ENCODE measurements at places on chromosomes 1 and 21.
A peak's percentile ranks its signal among the peaks of the same experiment; 100 is the strongest.

DNA sequence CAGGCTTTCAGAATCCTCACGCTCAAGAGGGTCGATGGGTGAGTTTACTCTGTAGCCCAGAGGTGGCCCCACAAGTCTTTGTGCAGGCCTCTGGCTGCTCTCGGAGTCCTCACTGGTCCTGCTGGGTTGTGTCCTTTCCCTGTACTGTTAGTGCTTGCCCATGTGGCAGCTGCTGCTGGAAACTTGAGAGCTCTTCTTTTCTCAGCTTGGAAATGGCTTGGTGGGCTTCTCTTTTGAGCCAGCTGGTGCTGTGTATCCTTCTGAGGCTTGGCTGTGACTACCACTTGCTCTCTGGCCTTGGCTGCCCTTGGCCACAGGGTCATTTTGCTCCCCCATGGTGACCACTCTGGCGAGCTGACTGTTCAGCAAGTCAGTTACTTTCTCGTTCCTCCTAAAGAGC lies 82.2 kb upstream of the LMO4 start:
- DNase-seq: no peak

GRCh38 chr1:218537122-218537913 lies 192.2 kb downstream of the TGFB2 start:
- DNase-seq: no peak

GRCh38 chr21:45320261-45321025 lies 32.7 kb upstream of the POFUT2 start:
- no peak for DNase-seq

DNA sequence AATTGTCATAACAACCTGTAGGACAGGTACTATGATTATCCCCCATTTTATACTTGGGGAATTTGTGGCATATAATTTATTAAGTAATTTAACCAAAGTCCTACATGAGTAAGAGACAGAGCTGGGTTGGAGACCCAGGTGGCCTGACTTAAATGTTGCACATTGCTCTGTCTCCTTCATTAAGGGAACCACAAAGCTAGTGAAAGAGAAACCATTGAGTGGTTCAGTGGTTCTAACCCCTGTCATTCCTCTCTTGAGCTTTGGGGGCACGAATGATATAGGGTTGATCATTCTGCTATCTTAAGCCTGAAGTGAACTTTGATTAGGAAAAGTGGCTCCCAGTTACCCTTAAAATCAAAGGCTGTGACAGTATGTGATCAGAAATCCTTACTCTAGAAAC lies 5.3 kb upstream of the MAP3K7CL start:
- no peak for DNase-seq

DNA sequence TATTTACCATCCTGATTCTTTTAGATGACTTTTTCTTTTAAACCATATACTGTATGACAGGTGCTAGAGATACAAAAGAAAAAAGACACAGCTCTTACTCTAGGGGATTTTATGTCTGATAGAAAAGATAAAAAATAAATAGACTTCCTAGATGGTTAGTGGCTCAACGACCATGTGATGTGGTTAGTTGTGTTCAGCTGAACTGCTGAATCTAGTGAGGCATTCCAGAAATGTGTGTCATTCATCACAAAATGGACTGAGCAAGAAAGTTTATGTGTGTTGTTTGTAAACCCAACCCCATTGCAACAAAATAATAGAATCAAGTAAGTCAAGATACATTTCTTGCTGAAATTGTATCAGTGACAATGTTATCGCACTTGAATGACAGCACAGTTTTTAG lies 205.8 kb upstream of the LYPLAL1 start:
- no peak for DNase-seq

DNA sequence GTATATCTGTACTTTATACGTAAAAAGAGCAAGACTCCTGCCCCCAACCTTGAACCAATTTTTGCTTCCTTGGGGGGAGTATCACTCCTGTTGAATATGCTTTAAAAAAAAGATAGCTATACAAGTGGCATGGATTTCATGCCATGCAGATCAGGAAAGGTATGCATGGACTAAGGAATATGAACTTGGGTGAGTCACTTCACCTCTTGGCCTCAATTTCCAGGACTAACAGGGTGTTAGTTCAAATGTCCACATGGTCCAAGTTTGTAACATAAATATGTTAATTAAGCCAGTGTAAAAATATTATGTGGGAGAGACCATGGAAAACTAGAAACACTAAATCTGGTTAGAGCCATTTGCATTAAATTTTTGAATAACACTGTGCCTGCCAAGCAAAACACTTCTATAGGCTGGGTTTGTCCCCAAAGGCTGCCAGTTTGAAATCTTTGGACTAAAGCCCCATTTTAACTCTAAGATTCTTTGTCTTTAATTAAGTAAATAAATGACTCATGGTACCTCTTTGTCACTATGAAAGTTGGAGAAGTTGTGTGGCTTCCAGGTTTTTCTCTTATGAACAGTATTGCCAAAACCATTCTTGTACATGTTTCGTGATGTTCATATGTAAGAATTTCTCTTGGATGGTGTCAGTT lies 33.1 kb downstream of the FAM177B start:
- peak; percentile 28 for DNase-seq

DNA sequence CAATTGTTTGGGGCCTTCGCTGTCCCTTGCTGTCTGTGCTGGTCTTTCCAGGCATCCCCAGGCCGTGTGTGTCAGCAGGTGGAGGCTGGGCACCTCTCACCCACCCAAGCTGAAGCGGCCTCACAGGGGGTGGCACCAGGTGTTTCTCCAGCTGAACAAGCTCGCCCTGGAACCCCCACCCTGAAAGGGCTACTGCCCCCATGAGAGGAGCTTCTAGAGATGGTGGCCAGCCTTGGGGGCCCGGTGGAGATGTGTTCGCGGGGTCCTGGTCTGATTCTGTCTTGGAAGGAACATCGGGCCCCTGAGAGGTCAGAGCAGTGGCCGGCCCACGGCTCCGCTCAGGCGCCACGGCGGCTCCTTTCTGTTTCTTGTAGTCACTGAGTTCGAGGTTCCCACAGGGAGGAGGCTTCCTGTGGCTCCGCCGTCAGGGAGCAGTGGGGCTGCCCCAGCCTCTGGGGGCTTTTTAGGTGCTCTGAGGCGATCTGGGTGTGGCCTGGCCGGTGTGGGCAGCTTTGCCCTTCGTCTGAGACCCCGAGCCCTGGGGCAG lies 46.9 kb downstream of the SKI start:
- DNase-seq: no peak

GRCh38 chr21:38813143-38813542 lies 7.4 kb downstream of the ETS2 start:
- no peak for DNase-seq

- DNase-seq: no peak
Observed at GRCh38 chr1:9198538-9199361, 35.8 kb upstream of the H6PD start.

GRCh38 chr1:63108206-63108605 lies 214.2 kb upstream of the FOXD3 start:
- DNase-seq: no peak

DNA sequence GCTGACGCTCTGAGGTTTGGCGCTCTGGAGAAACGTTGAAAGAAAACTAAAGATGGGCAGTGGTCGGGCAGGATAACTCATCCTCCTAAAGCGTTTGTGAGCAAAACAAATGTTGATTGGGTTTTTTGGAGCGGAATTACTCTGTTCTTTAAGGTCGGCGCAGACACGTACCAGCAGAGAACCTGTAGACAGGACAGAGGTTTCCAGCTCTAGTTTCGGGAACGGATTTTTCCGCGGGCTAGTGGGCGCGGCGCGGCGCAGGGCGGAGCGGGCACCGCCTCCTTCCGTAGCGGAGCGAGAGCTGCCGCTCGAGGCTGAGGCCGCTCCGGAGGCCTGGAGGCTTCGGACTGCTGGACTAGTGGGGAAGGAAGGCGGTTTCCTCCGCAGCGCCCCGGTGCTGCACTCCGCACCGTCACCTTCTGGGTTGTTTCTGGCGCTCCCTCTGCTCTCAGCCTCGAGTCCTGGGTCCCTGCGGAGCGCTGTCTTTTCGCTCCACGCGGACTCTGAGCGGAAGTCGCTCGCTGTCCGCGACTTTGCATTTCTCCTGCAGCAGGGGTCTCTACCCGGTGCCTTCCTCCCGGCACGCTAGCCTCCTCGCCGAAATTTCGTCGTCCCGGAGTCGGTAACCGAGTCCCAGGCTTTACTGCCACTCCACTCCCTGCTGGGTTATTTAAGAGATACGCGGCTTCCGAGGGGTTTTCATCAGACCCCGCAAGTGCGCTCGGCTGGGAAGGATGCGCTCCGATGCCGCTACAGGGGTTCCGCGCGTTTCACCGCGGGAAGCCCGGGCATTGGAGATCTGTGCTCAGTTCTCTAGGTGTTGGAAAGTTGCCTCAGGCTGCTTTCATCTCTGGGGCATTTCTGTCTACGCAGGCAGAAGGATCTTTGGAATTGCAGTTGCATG lies 7.0 kb downstream of the FOXD2 start:
- no peak for DNase-seq

DNA sequence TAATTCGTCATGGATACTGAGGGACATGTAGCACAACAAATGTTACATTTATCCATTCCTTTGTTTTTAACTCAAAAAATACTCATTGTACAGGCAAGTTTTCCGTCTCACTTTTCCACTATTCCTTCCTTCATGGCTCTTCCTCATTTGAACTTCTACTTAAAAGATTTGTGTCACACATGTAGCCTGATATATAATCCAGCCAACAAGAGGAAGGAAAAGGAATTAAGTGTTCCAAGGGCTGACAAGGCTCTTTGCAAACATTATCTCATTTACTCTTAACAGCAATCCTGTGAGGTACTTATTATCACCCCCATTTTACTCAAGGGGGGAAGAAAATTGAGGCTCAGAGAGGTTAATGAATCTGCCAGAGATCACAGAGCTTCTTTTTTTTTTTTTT lies 22.9 kb downstream of the CD244 start:
- no peak for DNase-seq

DNA sequence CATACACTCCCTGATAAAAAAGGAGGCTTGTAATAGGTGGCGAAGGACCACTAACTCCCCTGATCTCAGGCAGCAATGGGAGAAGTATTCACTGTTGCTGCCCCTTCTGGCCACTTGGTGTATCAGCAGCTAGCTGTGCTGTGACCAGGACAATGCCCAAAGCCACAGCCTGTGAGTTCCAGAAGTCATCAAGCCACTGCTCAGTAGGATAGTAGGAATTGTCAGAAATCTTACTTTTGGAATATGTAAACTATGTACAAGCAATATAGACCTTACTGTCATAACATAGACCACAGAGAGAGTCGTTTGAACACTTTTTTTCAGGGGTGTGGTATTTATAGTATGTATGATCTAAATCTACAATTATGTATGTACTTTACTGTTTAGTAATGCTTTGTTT lies 248.3 kb upstream of the CAMK1G start:
- no peak for DNase-seq

DNA sequence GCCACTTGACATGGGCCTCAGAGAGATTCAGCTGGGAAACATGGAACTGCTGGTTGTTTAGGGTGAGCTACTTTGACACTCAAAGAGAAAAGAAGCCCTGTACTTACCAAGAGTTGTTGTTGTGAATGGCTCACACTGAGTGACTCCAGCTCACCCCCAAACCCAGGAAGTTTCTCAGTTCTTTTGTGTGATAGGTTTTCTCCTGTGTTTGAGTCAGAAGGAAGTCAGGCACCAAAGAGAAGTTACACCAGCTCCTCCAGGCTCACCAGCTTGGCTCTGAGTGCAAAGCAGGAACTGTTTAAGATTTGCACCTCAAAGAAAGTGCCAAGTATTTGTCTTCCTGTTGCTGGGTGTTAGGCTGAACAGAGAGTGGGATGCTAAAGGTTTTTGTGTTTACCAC lies 111.2 kb upstream of the PROX1 start:
- DNase-seq: no peak

DNA sequence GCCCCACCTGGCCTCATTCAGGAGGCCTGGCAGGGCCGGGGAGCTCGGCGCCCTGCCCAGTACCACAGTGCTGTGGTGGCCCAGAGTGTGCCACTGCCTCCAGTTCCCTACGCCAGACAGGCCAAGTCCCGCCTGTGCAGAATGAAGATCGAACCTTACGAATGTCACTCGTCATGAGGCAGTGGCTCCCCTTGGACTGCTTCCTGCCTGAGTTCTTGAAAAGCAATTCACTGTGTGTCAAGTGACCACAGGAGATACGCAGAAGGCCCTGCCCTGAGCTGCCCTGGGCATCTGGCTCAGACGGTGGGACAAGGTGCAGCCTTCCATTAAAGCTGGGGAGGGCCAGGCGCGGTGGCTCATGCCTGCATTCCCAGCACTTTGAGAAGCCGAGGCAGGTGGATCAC lies 49.6 kb upstream of the LRP8 start:
- DNase-seq: no peak

- DNase-seq: no peak
Observed at GRCh38 chr1:237789619-237790018, 101.1 kb downstream of the ZP4 start.

DNA sequence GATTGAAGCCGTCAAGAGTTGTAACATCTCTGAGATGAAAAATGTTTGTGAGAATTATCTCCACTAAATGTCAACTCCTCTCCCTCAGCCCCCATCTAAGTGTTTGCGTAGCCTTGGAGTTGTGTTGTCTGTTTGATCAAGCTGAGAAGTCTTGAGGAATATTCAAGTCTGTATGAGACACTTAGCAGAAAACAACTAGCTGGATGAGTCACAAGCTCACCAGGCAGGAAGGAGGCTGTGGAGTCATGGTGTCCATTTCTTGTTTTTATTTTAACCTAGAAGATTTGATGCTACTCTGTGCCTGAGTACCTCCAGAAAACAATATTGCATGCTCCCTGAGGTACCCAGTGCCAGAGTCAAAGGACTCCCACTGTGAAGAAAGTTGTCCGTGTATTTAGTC lies 211.6 kb upstream of the PLXNA2 start:
- no peak for DNase-seq

DNA sequence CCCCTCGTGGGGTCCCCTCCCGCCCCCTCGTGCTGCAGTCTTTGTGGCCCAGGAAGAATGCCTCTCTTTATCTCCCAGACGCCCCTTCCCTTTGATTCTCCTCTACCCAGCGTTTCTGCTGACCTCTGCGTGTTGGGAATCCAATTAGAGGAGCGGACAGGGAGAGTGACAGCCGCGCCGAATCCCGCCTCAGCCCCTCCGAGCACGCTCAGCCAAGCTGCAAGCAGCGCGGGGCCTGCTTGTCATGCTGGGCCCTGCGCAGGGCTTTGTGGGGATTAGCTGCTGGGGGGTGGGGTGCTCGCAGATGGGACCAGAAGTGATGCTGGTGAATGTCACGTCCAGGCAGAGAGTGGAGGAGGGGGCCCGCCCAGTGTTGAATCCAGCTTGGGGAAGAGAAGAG lies 91.1 kb downstream of the EPHB2 start:
- DNase-seq: no peak

DNA sequence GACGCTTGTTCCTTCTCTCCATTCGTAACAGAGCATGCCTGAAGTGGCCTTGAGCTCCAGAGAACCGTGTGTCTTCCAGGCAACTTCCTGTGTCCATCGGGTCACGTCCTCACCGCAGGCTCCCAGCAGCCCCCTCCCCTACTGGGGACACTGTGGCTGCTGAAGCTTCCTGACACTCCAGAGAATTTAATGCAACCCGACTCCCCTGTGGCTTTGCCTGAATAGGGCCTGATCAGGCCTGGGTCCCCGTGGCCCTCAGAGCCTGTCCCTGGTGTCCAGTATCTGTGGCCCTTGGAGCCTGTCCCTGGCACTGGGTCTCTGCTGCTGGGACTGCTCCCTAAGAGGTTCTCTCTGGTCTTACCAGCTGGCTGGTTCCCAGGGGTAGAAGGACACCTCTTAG lies 219.7 kb upstream of the VAMP3 start:
- DNase-seq: no peak

All from NCI-H446 treated with DMSO at 0.1 percent for 48 hours (cell line).